CD4-positive, alpha-beta T cell treated with Interleukin-17A for 4 hours (primary cell): ENCODE measurements at places on chromosomes 1 and 21.

- no peak for DNase-seq
Observed at GRCh38 chr1:178945763-178946266, 74.9 kb upstream of the ANGPTL1 start.

- no peak for DNase-seq
Observed at GRCh38 chr1:27945020-27945419, 10.2 kb downstream of the SMPDL3B start.

DNA sequence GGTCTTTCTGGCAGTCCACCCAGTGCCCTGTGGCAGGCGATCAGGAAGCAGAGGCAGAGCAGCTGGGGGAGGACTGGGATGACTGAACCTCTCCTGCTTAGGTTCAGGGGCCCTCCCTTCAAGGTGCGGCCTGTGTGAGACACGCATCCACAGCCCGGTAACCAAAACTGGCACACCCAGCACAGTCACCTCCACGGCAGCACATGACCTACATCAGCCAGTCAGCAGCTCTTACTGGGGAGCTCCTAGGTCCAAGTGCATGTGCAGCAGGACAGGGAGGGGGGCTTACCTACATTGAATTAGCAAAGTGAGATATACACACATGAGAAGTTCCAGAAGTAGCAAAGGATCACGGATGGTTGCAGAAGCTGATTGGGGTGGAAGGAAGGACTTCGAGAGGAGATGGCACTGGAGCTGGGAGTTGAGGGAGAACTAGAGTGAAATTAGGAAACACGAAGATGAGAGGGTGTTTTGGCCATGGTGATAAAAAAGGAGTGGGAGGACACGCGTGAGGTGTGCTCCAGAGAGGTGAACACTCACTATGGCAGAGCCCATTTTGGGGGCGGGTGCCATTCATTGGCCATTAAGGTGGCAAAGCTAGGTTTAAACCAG lies 51.4 kb upstream of the IRF2BP2 start:
- no peak for DNase-seq

GRCh38 chr1:118973032-118973431 lies 15.1 kb downstream of the TBX15 start:
- DNase-seq, result no peak

DNA sequence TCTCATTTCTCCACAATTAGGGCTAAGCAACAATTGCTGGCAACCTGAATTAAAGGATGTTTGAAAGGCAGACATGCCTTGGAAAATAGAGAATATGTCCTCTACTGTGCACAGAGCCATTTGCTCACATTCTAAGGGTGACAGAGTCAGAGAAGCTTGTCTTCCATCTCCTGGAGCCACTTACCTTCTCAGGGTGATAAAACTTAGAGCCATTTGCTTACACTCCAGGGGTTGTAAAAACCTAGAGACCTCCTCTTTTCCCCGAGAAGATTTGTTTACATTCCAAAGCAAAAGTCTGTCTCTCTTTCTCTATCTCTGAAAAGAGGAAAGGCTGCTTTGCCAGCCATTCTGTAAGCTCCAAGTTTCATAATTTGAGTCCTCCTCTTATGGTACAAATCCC lies 61.3 kb downstream of the LBR start:
- no peak for DNase-seq
